ENCODE measurements at places on chromosomes 13 and 19.

- ATAC-seq, result no peak
Observed at GRCh38 chr13:75927183-75927669, 291.1 kb downstream of the LMO7 start.

DNA sequence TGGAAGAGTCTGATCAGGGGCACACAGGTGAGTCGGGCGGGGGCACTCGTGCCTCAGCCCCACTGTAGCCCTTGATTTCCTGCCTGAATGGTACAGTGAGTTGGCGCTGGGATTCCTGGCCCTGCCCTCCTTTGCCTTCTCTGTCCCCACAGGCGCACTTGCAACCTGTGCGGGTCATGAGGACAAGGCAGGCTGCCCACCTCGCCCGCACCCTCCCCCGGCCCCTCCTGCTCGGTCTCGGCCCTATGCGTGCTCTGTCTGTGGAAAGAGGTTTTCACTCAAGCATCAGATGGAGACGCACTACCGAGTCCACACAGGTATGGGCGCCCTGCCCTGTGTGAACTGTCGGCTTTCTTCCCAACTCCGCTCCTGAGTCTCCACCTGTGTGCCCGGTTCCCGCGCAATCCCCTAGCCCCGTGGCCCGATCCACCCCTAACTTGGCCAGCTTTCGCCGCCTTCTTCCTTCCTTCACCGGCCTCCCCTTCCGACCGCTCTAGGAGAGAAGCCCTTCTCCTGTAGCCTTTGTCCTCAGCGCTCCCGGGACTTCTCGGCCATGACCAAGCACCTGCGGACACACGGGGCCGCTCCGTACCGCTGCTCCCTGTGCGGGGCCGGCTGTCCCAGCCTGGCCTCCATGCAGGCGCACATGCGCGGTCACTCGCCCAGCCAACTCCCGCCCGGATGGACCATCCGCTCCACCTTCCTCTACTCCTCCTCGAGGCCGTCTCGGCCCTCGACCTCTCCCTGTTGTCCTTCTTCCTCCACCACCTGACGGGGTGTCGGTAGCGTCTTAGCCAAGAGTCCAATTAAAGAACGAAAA is 1.6 kb upstream of the KMT2B start:
- ATAC-seq, result peak; percentile 60

DNA sequence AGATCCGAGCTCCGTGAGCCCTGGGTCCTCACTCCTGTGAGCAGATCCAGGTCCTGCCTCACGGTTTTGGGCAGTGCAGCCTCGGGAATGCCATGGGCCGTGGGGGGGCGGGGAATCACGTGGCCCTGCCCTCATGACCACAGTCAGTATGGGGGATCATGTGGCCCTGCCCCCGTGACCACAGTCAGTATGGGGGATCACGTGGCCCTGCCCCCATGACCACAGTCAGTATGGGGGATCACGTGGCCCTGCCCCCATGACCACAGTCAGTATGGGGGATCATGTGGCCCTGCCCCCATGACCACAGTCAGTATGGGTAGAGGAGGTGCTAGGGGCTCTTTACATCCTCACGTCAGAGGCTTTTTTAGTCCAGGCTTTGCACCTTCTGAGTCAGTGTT is 64.3 kb upstream of the F7 start:
- no peak for ATAC-seq

DNA sequence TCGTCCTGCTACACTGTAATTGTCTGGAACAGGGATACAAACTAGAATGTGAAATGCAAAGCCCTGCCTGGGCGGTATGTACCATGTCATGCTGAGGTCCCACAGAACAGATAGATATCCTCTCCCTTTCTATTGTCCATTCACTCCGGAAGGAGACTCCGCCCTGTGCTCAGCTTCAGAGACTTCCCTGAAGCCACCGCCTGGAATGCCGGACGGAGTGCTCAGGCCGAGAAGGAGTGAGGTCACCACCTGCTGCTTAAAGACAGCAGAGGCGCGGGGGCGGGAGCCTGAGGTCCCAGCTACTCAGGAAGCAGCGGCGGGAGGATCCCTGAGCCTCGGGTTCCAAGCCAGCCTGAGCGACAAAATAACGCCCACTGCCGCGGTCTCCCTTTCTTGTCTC is 890 bp upstream of the ZNF611 start:
- no peak for ATAC-seq

GRCh38 chr13:112574834-112575613 is 12.9 kb downstream of the TUBGCP3 start:
- ATAC-seq, result no peak

- ATAC-seq, result no peak
Observed at GRCh38 chr19:16373532-16373931, 48.9 kb downstream of the KLF2 start.

GRCh38 chr13:113358653-113359190 is 5.2 kb downstream of the GRTP1 start:
- ATAC-seq, result no peak

GRCh38 chr19:36140304-36141038 is 605 bp downstream of the CAPNS1 start:
- peak; percentile 24 for ATAC-seq

DNA sequence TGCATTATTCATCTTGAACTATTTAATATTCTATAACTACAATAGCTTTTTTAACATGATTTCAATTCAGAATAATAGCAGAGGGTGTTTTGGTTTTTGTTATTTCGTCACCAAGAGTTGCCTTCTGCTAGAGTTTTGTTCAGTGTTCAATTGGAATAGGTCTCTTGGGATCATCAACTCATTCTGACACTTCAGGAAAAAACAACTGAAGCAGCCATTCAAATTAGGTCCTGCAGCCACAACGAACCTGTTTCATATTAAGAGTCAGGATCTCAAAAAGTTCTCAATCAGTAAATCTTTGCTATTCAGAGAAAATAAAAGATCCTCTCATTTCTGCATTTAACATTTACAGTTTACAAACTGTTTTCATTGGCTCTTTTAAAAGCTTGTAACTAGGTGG is 2.4 kb upstream of the CHAMP1 start:
- ATAC-seq, result no peak

Data from SK-N-SH treated with all-trans-retinoic acid at 6 μM for 48 hours (cell line).